H9 (cell line): ENCODE measurements at places on chromosomes 3 and 15. TPM values are rescaled to one million over a fixed set of nuclear protein-coding genes. Genes with fewer than 3 reads are reported as not detected.

GRCh38 chr15:87711026-87711425 lies 545.5 kb downstream of the NTRK3 start:
- no peaks in the 10 kb centered on the region for H3K27me3 ChIP-seq
- no peak for DNase-seq
- no peaks in the 10 kb centered on the region for H3K4me1 ChIP-seq
- no peak overlapping the region for H3K27ac ChIP-seq

- H3K36me3 ChIP-seq, result no peaks in the 10 kb centered on the region
- no peaks in the 10 kb centered on the region; the same call in 1 of the 2 replicates for H3K4me1 ChIP-seq
- no peak overlapping the region for H3K4me3 ChIP-seq
- DNase-seq, result no peak
- H3K27me3 ChIP-seq, result no peaks in the 10 kb centered on the region
- H3K27ac ChIP-seq, result no peak overlapping the region
Measured at GRCh38 chr3:71358243-71358642, 225.3 kb downstream of the FOXP1 start.

The DGKG gene
- total RNA-seq, result not detected in 2 replicates

The RASL12 gene
- 7.5 and 7.7 TPM in 2 replicates for total RNA-seq

DNA sequence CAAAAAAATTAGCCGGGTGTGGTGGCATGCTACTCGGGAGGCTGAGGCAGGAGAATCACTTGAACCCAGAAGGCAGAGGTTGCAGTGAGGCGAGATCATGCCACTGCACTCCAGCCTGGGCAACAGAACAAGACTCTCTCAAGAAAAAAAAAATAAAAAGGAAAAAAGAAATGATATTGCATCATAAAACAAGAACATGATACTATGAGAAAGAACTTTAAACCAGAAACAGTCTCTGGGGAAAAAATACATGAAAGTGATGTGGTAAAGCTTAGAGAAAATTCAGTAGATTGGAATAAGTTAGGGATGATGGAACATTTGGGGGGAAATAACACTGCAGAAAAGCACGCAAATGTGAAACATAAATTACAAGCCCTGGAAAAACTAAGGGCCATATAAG lies 54.7 kb downstream of the CRYGS start:
- no peaks in the 10 kb centered on the region for H3K27me3 ChIP-seq
- H3K27ac ChIP-seq, result no peak overlapping the region
- H3K36me3 ChIP-seq, result no peaks in the 10 kb centered on the region
- no peak for DNase-seq

The TTLL13 gene
- total RNA-seq, result not detected in 2 replicates

The RAB6B gene
- 12.3 and 14.8 TPM in 2 replicates for total RNA-seq

DNA sequence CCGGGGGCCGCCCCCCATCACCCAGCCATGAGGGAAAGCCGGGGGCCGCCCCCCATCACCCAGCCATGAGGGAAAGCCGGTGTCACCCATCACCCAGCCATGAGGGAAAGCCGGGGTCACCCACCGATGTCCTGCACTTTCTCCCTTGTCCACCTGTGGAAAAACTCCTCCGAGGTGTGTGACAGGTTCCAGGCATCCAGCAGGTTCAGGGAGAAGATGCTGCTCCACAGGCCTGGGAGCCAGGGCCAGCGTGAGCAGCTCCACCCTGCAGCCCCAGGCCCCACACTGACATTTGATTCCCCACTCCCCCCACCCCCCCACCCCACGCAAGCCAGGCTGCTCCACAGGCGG lies 15.5 kb upstream of the EHD4 start:
- no peak for DNase-seq
- no peaks in the 10 kb centered on the region for H3K27me3 ChIP-seq

The EFHB gene
- total RNA-seq, result 1.6 and 1.9 TPM in 2 replicates

The CLCN2 gene
- 17.2 and 19.5 TPM in 2 replicates for total RNA-seq

DNA sequence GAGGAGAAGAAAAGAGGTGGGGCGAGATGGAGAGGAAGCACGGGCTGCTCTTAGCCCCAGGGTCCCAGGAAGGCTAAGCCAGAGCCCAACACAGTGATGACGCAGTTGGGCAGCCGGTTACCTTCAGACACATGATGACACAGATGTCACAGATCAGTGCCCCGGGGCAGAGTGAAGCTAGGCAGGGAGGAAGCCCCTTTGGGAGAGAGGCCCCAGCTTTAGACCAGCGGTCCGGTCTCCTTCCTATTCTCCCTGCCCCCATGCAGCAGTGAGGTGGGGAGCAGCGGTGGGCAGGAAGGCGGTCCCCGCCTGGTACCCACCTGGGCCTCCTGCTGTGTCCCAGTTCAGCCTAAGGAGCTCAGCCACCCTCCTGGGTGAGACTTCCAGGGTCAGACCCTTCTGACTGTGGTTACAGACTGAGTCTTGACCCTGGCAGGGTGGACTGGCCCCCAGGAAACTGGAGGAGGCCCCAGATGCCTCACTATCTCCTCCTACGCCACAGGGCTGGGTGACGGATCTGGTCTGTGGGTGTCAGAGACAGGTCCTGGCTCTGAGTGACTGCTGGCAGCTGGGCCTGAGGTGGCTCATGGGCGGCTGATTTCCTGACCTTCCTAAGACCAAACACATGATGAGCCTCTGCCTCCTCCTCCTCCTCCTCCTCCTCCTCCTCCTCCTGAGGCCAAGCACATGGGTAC lies 38.8 kb upstream of the LINGO1 start:
- no peak overlapping the region for H3K4me3 ChIP-seq
- no peak overlapping the region for H3K27ac ChIP-seq
- no peaks in the 10 kb centered on the region for H3K36me3 ChIP-seq
- no peaks in the 10 kb centered on the region for H3K4me1 ChIP-seq

DNA sequence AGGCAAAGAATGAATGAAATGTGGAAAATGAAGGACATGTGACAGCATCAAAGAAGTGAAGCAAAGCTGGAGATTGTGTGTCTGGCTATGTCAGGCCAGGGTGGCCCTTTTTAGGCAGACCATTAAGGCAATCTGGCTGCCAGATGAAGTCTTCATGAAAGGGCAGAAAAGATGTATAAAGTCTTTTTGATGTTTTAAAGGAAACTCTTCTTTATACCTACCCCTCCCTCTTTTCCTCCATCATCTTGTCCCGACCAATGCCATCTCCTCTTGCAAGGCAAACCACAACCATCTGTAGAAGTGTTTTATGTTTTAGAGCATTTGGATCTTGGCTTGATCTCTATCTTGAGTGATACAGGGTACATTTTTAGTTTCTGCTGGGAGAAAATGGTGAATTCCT lies 259.2 kb downstream of the LSAMP start:
- no peak for DNase-seq
- H3K4me1 ChIP-seq, result no peaks in the 10 kb centered on the region
- no peaks in the 10 kb centered on the region for H3K27me3 ChIP-seq
- H3K4me3 ChIP-seq, result no peak overlapping the region
- H3K36me3 ChIP-seq, result no peaks in the 10 kb centered on the region

- no peaks in the 10 kb centered on the region for H3K4me1 ChIP-seq
- H3K27ac ChIP-seq, result no peak overlapping the region
- no peak for DNase-seq
- no peaks in the 10 kb centered on the region for H3K27me3 ChIP-seq
- no peak overlapping the region for H3K4me3 ChIP-seq
- no peaks in the 10 kb centered on the region for H3K36me3 ChIP-seq
Measured at GRCh38 chr15:38540510-38540909, 24.1 kb downstream of the RASGRP1 start.

DNA sequence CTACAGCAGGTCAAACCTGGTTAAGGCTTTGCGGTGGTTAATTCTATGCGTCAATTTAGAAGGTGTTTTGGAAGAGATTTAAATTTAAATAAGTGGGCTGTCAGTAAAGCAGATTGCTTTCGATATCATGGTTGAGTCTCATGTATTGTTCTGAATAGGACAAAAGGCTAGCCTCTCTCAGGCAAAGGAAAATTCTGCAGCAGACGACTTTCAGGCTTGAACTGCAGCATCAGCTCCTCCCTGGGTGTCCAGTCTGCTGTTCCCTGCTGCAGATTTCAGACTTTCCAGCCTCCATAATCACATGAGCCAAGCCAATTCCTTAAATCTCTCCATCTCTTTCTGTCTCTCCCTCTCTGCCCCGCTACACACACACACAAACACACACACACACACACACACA lies 143.2 kb downstream of the TUSC7 start:
- no peak overlapping the region for H3K27ac ChIP-seq
- no peak overlapping the region for H3K4me3 ChIP-seq
- H3K27me3 ChIP-seq, result no peaks in the 10 kb centered on the region
- DNase-seq, result no peak
- peaks cover 10% of the 10 kb centered on the region for H3K4me1 ChIP-seq

The CYP8B1 gene
- not detected in 2 replicates for total RNA-seq

The TRIM42 gene
- total RNA-seq, result not detected in 2 replicates

The C3orf62 gene
- total RNA-seq, result 4.5 and 4.6 TPM in 2 replicates

The TGM4 gene
- not detected in 2 replicates for total RNA-seq

- H3K27me3 ChIP-seq, result no peaks in the 10 kb centered on the region
- DNase-seq, result no peak
- H3K4me3 ChIP-seq, result no peak overlapping the region
Measured at GRCh38 chr3:44516230-44516629, 38.8 kb upstream of the ZNF445 start.

GRCh38 chr3:39668420-39668819 lies 141.0 kb upstream of the MYRIP start:
- H3K36me3 ChIP-seq, result no peaks in the 10 kb centered on the region
- H3K4me1 ChIP-seq, result no peaks in the 10 kb centered on the region
- H3K27me3 ChIP-seq, result no peaks in the 10 kb centered on the region
- no peak for DNase-seq
